Left ventricle myocardium inferior (tissue), 1 donor: ENCODE measurements at places on chromosomes 1 and 21. TPM values are rescaled to one million over a fixed set of nuclear protein-coding genes. Genes with fewer than 3 reads are reported as not detected.

The KCNH1 gene
- total RNA-seq = not detected

The ALPL gene
- 10.2 TPM for total RNA-seq

The PRKAA2 gene
- total RNA-seq = 112 TPM

The KLF17 gene
- total RNA-seq = not detected

The SPRR1B gene
- not detected for total RNA-seq

The SPRR4 gene
- not detected for total RNA-seq

The MANEAL gene
- total RNA-seq = 1.9 TPM

GRCh38 chr1:229209816-229210215 lies 61.1 kb upstream of the RAB4A start:
- DNase-seq = no peak

DNA sequence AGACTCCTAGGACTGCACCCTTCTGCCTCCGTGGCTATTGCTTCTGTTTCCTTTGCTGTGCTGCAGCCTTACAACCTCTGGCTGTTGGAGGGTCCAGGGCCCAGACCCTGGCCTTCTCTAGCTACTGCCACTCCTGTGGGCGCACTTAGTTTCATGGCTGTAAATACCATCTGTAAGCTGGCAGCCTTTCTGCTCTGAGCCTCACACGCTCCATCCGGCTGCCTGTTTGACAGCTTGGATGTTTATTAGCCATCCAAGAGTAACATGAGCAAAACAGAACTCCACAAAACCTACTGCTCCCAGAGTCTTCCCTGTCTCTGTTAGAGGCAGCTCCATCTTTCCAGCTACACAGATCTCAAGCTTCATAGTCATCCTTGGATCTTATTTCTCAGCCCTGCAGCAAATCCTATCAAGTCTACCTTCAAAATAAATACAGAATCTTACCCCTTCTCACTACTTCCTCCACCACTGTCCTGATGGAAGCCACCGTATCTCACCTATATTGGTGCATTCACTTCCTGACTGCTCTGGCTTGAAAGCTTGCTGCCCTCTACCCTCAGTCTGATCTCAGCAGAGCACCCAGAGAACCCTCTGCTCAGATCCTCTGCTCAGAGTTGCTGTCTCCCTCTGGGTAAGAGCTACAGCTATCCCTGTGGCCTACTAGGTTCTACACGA lies 19.1 kb downstream of the SLC25A33 start:
- DNase-seq = no peak

GRCh38 chr1:53964109-53964508 lies 18.0 kb downstream of the LRRC42 start:
- no peak for DNase-seq

- no peak for DNase-seq
Observed at GRCh38 chr1:27597516-27598294, 6.2 kb downstream of the AHDC1 start.

DNA sequence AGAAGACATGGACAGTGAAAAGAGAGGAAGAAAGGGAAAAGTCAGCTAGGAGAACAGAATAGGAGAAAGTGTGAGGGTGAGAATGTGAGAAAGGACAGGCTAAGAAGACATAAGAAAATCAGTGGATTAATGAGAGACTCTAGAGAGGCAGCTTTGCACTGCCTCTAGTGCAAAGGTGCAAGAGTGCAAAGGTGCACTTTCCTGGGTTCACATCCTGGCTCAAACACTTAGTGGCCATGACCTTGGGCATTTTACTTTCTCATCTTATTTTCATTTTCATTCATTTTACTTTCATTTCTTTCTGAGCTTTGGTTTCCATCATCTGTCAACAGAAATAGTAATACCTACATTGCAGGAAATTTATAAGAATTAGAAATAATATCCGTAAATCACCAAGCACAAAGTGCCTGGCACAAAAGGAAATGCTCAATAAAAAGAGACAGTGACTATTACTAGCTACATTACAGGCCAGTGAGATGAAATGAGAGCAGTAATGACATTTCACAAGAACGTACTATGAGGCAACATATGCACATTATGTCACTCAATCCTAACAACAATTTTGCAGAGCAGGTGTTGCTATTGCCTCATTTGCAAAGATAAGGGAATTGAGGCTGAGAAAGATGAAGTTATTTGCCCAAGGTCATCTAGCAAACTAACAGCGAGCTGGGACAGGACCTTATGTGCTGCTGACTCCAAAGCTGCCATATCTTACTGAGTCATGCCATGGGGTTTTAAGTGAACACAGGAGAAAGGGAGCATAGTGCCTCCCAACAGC lies 107.0 kb upstream of the TLR5 start:
- no peak for DNase-seq

DNA sequence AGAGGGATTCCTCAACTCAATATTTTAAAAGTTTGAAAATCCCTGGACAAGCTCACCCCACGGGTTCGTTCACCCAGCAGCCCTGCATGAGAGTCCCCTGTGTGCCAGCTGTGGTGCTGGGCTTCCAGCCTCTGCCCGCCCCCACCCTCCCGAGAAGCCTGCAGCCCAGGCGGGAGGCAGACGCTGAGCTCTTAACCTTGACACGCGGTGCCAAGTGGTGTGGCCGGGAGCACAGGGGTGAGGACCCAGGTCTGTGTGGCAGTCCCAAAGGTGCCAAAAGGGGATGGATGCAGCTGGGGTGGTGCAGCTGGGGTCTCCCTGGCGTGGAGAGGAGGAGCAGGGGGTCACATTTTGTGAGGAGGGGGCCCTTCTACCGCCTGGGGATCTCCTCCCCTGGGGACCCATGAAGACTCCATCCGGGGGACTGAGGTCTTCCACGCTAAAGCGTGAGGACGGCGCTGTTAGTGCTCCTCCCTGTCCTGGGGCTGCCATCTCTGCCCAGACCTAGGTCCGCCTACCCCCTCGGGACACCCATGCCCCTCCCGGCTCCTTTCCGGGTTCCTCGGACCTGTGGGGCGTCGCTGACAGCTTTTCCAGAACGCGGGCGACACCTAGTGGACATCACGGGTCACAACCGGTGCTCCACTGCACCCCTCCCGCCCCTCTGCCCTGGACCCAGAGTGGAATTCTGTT lies 12.9 kb downstream of the PLA2G2F start:
- peak; percentile 87 for DNase-seq

DNA sequence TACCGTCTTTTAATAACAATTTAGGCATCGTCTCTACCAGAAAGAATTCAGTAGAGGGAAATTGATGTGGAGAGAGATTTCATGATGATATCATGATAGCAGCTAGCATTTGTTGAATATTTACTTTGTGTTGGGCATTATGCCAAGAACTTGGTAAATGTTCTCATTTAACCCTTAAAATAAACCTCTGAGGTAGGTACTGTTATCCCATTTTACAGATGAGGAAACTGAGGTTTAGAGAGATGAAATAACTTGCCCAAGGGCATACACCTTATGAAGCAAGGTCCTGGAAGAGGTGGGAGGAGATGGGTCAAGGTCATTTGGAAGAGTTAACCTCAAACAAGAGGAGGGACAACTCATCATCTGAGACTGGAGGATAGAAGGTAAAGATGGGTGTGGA lies 34.8 kb downstream of the TSNAX start:
- no peak for DNase-seq

DNA sequence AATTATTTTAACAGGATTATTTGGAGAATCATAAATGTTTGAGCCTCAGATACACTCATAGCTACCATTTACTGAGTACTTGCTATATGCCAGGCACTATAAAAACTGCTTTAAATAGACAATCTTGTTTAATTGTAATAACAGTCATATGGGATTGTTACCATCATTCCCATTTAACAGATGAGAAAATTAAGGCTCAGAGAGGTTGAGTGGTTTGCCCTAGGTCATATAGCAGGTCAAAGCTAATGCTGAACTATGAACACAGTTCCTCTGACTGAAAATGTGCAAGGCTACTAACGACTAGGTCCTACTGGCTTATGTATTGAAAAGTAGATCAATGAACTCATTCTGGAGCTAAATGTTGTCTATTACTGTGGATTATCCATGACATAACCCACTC lies 63.4 kb downstream of the DDR2 start:
- DNase-seq = no peak

GRCh38 chr1:69082312-69082711 lies 485.4 kb upstream of the LRRC7 start:
- DNase-seq = no peak

DNA sequence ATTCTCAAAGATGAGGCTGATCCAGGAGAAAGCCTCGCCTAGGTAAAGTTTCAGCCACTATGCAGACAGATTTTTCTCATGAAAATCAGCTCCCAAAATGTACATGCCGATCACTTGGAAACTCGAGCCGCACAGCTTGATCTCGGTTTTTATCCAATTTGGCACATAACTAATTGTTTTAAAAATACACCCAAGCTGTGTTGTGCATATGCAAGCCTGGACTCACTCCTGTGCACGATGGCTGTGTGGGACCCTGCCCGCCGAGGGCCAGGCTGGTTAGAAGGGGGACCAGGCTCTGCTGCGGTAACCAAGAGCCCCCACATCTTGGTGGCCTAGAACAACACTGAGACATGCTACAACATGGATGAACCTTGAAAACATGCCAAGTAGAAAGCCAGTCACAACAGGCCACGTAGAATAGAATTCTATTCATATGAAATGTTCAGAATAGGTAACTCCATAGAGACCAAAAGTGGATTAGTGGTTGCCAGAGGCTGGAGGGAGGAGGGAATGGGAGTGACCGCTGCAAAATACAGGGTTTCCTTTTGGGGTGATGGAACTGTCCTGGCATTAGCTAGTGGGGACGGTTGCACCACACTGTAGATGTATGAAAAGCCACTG lies 16.1 kb upstream of the LDLRAP1 start:
- no peak for DNase-seq
